T-helper 22 cell (primary cell): ENCODE measurements at places on chromosomes 13 and 19.
A peak's percentile ranks its signal among the peaks of the same experiment; 100 is the strongest.

- no peak for DNase-seq
These were observed 8.5 kb downstream of the MIER2 start for GRCh38 chr19:336067-336614.

GRCh38 chr13:22278336-22278929 is 607.6 kb downstream of the FGF9 start:
- peak; percentile 8 for DNase-seq

- no peak for DNase-seq
These were observed 202.8 kb upstream of the IRS2 start for GRCh38 chr13:109989155-109989554.

DNA sequence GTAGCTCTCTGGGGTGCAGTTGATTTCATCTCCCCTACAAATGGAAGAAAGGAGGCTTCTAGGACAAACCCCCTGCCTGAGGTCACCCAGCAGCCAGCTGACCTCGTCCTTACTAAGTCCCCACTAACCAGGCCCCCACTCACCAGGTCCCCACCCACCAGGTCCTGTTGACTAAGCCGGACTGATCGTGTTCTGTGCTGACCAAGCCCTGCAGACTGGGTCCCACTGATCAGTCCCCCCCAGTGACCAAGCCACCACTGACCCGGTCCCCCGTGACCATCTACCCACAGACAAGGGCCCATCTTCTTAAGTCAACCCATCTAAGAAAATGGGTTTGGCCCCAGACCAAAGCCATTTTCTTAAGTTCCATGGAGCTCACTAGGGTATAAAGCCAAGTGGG is 36.8 kb upstream of the TPM4 start:
- DNase-seq, result no peak

- no peak for DNase-seq
These were observed 4.2 kb upstream of the DAPK3 start for GRCh38 chr19:3975144-3975543.

DNA sequence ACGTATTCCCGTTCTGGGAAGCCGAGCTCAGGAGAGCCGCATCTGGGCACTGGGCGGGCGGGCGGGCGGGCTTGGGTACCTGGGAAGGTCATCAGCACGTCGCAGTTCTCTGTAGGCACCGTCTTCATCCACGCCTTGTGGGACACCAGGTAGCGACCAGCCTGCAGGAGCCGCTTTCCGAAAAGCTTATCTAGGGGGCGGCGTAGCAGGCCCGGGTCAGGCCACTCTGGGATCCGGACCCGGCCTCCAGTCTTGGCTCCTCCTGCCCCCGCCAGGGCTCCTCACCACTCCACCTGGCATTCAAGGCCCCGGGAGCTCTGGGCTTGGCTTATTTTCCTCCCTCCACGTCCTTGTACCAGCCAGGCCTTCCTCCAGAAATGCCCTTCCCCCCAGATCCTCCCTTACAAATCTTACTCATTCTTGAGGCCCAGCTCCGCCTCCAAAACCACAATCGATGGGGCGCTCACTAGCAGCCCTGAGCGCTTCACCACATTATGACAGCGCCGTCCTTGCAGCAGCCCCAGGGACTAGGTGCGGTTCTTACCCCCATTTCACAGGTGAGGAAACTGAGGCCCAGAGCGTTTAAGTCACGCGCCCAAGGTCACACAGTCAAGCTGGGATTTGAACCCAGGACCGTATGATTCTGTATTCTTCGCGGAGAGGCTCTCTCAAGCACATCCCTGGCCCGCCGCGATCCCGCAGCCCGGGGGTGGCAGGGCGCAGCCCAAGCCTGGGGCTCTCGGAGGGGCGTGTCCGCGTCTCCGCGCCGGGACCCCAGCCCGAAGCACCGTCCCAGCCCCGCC is 843 bp downstream of the ANO8 start:
- peak; percentile 58 for DNase-seq

DNA sequence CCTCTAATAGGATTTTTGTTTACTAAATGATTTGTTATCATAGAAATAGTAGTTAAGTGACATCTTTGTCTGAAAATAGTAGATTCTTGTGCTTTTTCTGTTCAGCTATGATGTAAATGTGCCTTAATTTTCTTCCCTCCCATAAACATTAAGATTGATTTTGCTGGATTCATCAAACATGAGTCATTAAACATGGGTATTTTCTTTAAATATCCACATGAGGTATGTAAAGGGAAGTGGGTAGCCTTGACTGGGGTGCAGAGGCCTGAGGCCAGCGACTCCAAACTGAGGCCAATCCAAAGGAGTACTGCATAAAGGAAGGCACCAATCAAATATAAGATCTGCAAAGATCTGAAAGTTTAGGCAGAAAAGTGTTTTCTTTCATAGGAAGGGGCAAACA is 3.7 kb downstream of the ZNF136 start:
- DNase-seq, result no peak

GRCh38 chr13:113623491-113624234 is 34.3 kb downstream of the ATP4B start:
- no peak for DNase-seq

GRCh38 chr13:22127277-22128164 is 456.6 kb downstream of the FGF9 start:
- DNase-seq, result no peak

DNA sequence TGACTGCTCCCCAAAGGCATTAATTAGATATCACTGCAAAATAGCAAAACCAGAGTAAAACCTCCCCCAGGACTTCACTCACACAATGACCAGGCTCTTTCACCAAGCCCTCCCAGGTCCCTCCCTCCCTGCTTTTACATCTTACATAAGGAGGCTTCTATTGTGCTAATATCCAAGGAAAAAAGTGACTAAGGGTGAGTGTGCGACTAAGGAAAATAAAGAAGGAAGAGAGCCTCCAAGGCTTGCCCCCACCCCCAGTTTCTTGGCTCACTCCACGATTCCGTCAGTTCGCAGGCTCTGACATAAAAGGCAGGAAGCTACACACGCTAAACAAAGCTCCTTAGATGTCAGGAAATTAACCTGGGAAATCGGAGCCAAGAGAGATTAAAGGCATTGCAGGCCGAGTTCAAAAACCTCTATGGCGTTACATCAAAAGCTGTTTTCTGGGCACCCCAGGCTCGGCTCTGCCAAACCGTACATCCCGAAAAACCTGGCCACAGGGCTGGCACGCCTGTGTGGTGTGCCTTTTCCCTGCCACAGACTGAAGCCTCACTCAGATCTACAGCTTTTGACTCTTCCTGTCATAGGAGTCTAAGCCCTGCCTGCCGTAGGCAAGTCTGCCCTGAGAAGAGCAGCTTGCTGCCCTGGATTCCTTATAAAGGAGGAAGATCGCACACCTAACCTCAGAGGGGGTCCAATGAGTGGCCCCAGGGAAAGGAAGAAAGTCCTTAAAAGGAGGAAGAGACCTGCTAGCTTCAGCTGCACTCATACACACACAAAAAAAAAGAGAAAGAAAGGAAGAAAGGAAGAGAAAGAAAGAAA is 67.0 kb upstream of the SERP2 start:
- no peak for DNase-seq

GRCh38 chr19:38544569-38545315 is 73.0 kb downstream of the MAP4K1 start:
- no peak for DNase-seq

DNA sequence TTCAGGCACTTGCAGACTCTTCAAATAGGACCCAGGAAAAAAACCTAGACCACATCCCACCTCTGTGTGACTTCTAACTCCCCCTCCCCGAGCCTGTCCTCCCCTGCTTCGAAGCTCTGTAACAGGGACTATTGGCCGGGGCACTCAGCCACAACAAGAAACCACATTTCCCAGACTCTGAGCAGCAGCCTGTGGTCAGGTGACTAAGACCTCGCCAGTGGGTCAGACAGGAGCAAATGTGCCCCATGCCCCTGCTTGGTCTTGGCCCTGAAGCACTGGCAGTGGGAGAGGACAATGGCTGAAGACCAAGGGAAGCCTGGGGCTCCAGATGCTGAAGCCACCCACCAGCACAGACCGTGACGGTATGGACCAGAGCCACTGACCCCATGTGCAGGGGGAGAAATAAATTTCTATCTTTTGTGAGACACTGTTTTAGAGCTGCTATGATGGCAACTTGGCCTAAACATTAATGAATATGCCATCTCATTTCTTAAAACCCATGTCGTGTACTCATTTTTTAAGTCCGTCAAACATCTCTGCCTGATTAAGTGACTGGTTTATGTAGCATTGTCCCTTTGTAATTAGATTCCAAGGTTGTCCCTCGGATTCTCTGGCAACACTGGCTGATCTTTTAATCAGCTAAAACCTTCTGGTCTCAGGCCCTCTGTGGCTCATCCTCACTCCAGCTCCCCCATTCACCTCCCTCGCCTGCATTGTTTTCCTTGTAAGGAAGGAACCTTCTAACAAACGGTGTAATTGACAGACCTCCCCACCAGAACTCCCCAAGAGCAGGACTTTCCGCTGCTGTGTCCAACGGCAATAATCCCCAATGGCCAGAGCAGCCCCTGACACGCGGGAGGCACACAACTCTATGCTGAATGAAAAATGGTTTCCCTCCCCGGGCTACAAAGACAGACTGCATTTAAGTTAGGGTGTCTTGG is 98.4 kb downstream of the STK24 start:
- peak; percentile 14 for DNase-seq

GRCh38 chr19:44576843-44577565 is 36.4 kb upstream of the IGSF23 start:
- DNase-seq, result no peak

DNA sequence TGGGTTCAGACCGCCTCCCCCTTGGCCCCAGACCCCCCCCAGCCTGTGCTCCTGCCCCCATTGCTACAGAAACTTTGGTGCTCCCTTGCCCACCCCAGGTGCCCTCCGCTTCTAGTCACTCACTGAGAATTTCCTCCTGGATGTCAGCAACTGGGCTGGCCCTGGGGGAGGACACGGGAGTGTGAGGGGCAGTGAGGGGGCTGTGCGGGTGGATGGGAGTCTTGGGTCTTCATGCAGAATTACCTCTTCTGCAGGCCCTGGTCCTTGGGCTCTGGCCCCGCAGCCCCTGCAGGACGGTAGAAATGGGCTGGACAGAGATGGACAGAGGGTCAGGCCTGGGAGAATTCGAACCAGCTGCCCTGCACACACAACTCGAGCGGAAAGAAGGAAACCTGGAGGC is 4.8 kb downstream of the LILRB5 start:
- DNase-seq, result no peak

DNA sequence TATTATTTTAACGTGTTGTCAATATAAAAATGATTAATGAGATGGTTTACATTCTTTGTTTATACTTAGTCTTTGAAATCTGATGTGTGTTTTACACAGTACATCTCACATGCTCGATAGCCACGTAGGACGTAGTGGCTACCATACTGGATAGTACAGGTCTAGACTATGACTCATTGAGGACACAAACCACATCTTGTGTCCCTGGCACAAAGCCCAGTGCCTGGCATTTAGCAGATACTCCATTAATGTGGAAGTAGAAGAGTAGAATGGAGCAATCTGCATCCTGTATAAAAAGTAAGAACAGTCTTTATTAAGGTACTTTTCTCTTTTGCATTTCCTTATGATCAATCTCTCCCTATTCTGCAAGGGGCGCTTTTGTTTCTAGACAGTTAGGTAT is 49.0 kb upstream of the FRY start:
- no peak for DNase-seq

DNA sequence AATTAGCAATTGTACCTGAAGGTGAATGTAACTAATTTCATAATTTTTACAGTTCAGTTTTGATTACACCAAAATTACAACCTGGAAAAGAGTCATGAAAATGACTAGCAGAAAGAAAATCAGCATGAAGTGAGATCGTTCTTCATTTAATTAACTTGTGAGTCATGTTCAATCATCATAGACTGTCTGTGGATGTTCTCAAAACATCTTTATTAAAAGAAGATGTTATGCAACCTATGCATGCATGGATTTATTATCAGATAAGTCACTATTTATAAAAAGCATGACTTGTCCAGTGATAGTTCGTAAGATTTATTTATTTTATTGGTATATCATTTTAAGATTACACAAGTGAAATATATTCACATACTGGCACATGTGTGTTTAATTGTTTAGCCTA is 245.9 kb downstream of the ITGBL1 start:
- DNase-seq, result no peak

- DNase-seq, result no peak
These were observed 846 bp downstream of the ZNF790 start for GRCh38 chr19:36837176-36837905.

DNA sequence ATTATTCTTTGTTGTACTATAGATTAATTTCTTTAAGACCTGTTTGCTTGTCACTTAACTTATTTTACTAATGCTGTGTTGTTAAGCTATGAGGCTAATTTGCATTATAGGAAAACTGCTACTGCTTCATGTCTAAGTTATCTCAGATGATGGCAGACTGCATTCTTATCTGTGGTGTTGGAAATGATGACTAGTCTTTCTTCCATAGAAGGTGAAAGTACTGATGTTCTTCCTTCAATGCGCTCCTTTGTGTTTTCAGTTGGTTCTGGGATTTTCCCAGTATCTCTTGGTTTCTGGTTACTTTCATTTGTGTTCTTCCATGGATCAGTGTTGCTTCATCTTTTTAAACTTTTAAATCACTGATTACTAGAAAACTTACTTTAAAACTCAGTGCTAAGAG is 46.9 kb downstream of the TPP2 start:
- DNase-seq, result no peak

DNA sequence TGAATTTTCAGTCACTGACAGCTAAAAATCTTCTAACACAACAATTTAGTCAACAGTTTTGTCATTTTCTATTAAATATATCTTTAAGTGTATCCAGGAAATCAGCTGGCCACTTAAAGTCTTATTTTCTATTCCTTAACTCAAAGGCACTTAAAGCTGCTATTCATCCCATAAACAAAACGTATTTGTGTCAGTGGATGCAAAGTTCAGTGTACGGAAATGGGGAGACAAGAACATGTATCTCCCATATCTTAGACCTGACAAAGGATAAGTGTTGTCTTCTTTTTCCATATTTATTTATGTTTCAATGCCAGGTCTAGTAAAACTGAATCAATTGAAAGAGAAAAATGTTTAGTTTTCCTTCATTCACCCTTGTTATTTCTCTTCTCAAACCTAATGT is 409.8 kb upstream of the KLHL1 start:
- no peak for DNase-seq

GRCh38 chr13:42892760-42893159 is 99.3 kb downstream of the EPSTI1 start:
- DNase-seq, result no peak

- no peak for DNase-seq
These were observed 7.9 kb upstream of the ELL start for GRCh38 chr19:18529782-18530181.

GRCh38 chr19:35750167-35750566 is 1.8 kb downstream of the LIN37 start:
- DNase-seq, result no peak

- no peak for DNase-seq
These were observed 19.7 kb upstream of the CLN5 start for GRCh38 chr13:76971851-76972829.

GRCh38 chr19:10818301-10819123 is 17.5 kb downstream of the TMED1 start:
- no peak for DNase-seq

GRCh38 chr13:114129649-114130062 is 2.8 kb downstream of the RASA3 start:
- no peak for DNase-seq

- DNase-seq, result no peak
These were observed 114.5 kb downstream of the RXFP2 start for GRCh38 chr13:31853643-31854326.
